ENCODE measurements at places on chromosomes 4 and X.
A peak's percentile ranks its signal among the peaks of the same experiment; 100 is the strongest.

- no peaks in the 10 kb centered on the region for H3K36me3 ChIP-seq
- H3K4me1 ChIP-seq = no peaks in the 10 kb centered on the region
- no peak for DNase-seq
- H3K27ac ChIP-seq = no peak overlapping the region
Measured at GRCh38 chr4:12689457-12689856, 794.7 kb downstream of the RAB28 start.

GRCh38 chr4:161931089-161931488 lies 232.7 kb downstream of the FSTL5 start:
- no peak overlapping the region for H3K27ac ChIP-seq
- no peaks in the 10 kb centered on the region for H3K4me1 ChIP-seq
- no peak overlapping the region for H3K4me3 ChIP-seq
- no peaks in the 10 kb centered on the region for H3K36me3 ChIP-seq
- H3K27me3 ChIP-seq = no peaks in the 10 kb centered on the region

DNA sequence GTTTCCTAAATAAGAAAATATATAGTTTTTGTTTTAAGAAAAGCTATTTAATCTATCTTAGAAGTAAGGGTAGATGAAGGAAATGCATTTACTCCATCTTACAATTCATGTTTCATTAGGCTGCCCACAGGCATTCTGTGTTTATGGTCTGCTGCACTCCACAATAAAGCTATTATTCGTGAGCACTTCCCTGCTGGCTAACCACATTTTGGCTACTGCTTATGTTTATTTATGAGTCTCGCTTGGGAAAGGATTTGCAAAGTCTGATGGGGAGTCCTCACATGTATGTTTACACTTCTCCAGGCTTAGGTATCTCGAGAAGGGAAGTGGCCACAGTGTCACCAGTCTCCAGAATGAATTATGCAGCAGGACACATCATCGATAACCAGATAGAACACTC lies 260.8 kb upstream of the VCX start:
- H3K27ac ChIP-seq = no peak overlapping the region
- H3K36me3 ChIP-seq = no peaks in the 10 kb centered on the region
- no peaks in the 10 kb centered on the region for H3K4me1 ChIP-seq
- H3K27me3 ChIP-seq = no peaks in the 10 kb centered on the region

DNA sequence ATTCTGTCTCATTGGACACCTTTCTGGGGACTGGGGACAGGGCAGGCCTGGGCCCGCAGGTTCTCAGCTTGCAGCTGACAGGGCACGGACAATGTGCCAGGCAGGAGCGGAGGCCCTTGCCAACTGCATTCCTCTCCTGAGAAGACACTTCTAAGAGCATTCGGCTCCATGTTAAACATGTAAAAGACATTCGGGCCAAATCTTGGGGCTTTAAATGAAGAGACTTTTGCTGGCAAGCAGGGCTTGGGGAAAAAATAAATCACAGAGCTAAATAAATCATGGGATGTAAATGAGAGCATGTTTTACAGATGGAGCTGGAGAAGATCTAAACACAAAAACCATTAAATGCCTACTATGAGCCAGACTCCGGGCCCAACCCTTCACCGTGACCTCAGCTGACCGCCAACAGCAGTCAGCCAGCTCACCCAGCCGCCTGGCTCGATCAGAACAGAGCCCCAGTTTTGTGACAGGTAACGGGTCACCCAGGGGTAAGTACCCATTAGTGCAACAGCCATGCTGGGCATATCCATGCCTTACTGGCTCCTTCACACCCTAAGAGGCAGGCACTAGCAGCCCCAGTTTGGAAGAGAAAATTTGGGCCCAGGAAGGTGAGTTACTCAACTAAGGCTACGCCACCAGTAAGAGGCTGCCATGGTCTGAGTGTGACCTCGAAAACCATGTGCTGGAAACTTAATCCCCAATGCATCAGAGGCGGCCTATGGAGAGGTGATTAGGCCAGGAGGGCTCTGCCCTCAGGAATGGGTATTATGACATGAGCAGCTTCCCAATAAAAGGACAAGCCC lies 14.7 kb downstream of the WDR1 start:
- H3K4me1 ChIP-seq = peaks cover 10% of the 10 kb centered on the region
- no peaks in the 10 kb centered on the region for H3K36me3 ChIP-seq
- peak overlapping the region; percentile 47 for H3K27ac ChIP-seq
- no peak for DNase-seq

GRCh38 chr4:104571341-104571740 lies 76.6 kb upstream of the CXXC4 start:
- no peaks in the 10 kb centered on the region for H3K4me1 ChIP-seq
- H3K27me3 ChIP-seq = no peaks in the 10 kb centered on the region
- H3K36me3 ChIP-seq = no peaks in the 10 kb centered on the region

GRCh38 chrX:3699821-3700381 lies 13.5 kb downstream of the PRKX start:
- peak overlapping the region; percentile 41 for H3K4me3 ChIP-seq
- H3K36me3 ChIP-seq = no peaks in the 10 kb centered on the region
- H3K27ac ChIP-seq = no peak overlapping the region
- DNase-seq = no peak

All from aorta (tissue), 5 donors.